Tongue (tissue), 3 donors: ENCODE measurements at places on chromosomes 4 and X.
A peak's percentile ranks its signal among the peaks of the same experiment; 100 is the strongest.

- no peak for DNase-seq
These were observed 37.9 kb upstream of the PGK1 start for GRCh38 chrX:78066110-78066509.

GRCh38 chr4:138164208-138164607, 77.9 kb downstream of the SLC7A11 start:
- no peak for DNase-seq

DNA sequence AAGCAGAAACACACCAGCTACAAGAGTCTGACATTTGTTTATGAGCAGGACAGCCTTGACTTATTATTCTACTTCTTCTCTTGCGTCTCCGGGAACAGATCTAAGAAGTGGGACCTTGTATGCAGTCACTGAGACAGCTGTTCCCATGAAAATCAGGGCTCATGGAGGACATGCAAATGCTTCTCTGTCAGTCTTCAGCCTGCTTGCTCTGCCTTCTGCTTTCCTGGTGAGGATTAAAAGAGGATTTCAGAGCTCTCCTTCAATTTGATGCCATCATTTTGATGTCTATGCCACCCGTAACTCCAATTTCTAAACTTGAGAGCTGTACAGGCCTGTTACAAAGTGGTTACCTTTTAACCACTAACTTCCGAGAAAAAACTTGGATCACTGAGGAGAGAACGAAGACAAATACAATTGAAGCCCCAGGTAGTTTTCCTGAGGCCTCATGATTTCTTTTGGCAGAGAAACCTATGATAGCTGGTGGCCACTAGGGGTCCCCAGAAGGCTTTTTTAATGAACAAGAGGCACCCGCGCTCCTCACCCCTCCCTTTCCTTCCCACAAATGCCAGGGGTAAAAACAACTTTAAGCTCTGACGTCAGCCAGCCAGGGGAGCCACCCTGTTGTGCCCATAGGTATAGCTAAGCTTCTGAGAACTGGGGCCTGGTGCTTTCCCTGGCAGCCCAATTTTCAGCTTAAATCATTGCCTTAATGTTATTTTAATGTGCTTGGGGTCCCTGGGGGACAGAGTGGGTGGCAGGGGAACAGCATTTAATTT, 97.0 kb downstream of the DDIT4L start:
- peak; percentile 92 for DNase-seq

DNA sequence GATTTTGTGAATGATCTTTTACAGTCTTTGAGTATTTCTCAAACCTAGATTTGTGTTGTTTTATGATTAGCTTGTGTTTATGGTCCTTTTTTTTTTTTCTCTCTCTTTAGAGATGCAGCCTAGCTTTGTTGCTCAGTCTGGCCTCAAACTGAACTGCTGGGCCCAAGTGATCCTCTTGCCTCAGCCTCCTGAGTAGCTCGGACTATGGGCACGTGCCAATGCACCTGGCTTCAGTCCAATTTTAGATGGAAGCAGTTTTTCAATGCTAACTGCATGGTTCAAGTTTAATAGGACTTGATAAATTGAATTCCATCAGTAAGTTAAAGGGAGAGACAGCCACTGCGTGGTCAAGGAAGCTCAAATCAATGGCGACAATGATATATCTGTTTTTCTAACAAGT, 3.8 kb upstream of the FGG start:
- no peak for DNase-seq

DNA sequence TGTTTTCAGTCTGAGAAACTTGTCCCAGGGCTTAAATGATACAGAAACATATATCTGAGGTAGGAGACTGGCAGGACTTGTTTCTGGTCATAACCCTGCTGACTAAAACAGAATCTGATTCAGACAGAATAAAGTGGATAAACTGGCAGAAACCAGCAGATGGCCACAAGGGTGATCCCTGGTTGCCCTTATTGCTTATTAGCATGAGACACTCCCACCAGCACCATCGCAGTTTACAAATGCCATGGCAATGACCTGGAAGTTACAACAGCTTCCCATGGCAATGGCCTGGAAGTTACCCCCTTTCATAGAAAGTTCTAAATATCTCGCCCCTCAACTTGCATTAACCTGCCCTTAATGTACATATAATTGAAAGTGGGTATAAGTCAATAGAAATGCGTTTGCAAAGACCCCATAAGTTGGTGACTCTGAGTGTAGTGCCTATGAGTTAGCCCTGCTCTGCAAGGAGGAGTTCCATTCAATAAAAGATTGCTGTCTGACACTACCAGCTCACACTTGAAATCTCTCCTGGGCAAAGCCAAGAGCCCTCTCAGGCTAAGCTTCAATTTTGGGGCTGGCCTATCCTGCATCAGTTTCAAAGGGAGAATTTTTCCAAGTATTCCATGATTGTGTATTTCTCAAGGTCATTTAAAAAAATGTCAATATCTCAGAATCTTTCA, 52.9 kb upstream of the PAGE5 start:
- DNase-seq: no peak

- no peak for DNase-seq
These were observed 2.6 kb upstream of the VSIG4 start for GRCh38 chrX:66042307-66043077.

GRCh38 chr4:87235020-87235671, 14.7 kb upstream of the KLHL8 start:
- DNase-seq: no peak
